Trophoblast cell (in vitro differentiated cells and primary cell): ENCODE measurements at places on chromosomes 12 and 14.

GRCh38 chr12:12890543-12891079 lies 751 bp upstream of the GPRC5A start:
- peak; percentile 96 for DNase-seq

DNA sequence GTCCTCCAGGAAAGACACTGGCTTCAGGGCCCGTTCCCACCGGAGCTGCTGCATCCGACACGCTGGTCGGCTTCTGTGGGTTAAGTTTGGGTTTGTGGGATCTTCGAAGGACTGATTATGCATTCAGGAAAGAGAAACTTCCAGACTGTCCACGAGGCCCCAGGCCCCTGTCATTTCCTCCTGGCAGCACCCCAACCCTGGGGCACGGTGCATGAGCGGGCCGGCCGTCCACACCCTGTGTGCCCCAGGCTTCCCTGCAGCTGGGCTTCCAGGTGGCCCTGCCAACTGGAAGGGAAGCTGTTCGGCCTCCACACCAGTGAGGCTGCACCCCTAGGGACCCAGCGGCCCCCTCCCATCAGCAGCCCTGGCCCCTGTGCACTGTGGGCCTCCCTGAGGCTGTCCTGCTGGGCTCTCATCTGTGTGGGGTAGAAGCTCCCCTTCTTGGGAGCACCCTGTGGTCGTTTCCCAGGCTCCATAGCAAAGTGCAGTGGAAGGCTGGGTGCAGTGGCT lies 9.3 kb upstream of the FBRSL1 start:
- DNase-seq = no peak

GRCh38 chr12:68675101-68675842 lies 11.5 kb upstream of the NUP107 start:
- no peak for DNase-seq

DNA sequence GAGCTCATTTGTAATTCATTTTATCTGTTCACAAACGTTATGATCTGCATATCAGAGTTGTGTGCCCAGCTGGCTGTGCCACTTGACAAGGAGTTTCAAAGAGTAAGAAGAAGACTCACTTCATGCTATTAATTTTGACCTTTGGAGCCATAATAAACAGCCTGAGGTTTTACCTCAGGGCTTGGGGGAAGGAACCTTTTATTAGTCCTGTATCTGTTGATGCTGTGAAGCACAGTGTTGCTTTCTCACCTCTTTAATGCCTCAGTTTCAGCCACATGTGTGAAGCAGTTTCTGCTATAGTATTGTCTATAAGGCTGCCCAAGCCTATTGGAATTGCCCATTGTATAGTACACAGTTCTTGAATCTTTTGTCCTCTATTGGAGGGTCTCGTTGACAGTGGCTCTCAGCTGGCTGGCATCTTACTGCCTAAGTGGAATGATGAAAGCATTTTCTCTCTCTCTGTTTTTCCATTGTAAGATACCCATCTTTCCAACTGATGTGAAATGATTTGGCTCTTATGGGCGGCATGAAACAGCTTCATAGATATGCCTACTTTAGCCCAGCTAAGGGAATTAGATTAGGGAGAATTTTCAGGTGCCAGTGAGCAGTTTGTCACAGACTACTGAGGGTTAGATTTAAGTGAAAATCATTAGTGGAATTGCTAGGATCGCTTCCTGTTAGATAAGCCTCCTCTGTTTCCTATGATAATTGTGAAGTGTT lies 34.7 kb downstream of the GPATCH2L start:
- DNase-seq = no peak

DNA sequence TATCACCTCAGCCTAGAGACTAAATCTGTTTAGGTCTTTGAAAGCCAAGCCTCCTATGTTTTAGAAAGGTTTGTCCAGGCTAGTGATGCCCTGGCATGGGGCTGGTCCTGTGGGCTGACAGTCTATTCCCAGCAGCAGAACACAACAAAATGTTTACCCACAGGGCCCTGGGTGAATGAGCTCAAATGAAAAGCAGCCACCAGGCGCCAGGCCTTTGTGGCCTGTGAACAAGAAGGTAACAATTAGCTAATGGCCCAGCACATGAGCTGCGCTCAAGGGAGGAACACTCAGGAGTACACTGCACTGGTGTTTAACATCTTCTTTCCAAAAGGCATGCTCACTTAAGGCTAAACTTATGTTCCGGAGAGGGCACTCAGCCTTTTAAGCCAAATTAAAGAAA lies 202.2 kb downstream of the MON2 start:
- DNase-seq = no peak

GRCh38 chr14:93113678-93114067 lies 2.1 kb downstream of the ITPK1 start:
- no peak for DNase-seq

DNA sequence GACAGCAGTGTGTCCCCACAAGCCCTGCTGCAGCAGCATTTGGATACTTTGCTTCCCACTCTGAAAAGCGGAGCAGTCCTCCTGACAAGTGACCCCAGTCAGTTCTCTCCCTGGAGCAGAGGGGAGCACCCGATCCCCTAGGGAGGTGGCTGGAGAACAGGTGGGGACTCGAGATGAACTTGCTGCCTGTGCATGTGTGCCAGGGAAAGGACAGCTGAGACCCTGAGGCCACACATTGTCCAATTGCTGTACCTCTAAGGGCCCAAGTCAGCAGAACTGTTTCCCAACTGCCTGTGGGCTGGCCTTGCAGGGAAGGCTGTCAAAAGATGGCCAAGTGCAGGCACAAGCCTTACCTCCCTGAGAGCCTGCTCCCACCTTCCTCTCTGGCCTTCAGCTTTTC lies 55.1 kb downstream of the IFT43 start:
- DNase-seq = no peak

GRCh38 chr12:108392284-108392683 lies 53.2 kb upstream of the CMKLR1 start:
- DNase-seq = no peak

DNA sequence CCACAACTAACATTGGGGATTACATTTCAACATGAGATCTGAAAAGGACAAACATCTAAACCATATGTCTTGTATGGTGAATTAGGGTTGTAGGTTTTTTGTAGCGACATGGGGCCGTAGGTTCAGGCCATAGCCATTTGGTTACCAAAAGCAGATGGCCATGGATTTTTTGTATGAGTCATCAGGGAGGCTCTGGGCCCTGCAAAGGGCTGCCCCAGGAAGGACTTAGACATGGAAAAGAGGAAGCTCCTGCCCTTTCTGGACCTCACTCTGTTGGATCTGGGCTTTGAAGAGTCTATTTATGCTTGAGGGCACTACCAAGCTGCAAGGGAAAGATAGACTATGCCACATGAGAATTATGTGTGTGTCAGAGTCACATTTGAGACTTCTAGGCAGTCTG lies 89.3 kb upstream of the DHRS4 start:
- DNase-seq = peak; percentile 23

GRCh38 chr12:116466536-116466935 lies 92.6 kb upstream of the MAP1LC3B2 start:
- peak; percentile 52 for DNase-seq

DNA sequence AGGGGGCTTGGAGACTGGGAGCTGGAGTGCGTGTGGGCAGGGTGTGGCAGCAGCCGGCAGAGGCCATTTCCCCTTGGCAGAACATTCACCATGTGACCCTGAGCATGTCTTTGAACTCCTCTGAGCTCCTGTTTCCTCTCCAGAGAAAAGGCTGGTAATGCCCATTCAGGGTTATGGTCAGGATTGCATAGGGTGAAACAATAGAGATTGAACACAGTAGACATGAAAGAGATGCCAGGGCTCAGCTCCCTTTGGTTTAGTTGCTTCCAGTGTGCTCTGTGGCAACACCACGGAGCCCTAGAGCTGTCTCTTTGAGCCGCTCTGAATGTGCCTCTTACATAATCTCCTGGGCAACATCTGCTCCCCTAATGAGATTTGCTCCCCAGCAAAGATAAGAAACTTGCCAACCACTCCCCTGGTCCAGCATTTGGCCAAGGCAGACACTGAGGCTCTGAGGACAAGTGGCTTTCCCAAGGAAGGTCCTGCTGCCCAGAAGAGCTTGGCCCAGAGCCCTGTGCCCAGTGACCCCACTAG lies 4.6 kb downstream of the IFI27 start:
- DNase-seq = no peak

DNA sequence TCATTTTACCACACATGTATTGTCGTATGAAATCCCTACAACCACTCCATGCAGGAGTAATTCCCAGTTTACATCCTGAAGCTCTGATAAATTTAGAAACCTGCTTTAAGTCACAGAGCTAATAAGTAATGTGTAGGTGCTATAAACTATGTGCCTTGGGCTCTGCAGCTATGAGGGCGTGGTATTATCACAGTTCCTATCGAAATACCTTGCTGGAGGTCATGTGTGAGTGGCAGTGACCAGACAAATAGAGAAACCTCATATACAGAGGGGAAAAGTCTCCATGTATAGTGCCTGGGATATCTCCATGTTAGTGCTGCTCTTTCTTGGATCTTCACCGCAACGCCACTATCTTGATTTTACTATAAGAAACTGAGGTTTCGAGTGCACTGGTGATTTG lies 883 bp upstream of the TBC1D15 start:
- peak; percentile 79 for DNase-seq

DNA sequence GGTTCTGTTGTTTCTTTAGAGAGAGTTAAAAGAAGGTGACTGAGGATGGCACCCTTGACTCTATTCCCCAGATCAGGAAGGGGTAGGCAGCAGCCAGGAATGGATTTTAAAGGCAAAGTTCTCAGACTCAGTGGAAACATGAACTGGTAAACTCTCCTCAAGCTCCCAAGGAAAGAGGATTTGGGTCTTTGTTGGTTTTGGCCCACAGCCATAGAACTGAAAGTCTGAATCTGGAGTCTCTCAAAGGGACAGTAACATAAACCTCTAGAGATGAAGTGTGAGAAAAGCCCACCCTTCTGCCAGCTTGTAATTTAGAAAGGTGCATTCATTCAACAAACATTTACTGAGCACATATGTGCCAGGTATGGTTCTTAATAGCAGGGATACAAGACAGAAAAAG lies 28.6 kb upstream of the BLTP3B start:
- no peak for DNase-seq

- DNase-seq = no peak
Measured at GRCh38 chr12:99977550-99977949, 7.2 kb downstream of the ANKS1B start.

DNA sequence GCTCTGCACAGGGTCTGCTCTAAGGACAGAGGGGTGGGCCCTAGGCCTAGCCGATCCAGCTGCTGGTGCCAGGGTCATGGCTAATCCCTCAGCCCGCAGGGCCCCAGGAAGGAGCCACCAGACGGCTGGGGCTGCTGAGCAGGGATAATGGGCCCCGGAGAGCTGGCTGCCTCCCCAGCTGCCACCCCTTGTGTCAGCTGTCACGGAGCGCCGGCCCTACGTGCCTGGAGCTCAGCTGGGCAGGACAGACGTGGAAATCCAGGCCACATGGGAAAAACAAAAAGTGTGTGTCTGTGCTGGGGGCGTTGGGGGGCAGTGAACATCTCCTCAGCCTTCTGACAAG lies 36.2 kb downstream of the CHGA start:
- no peak for DNase-seq

DNA sequence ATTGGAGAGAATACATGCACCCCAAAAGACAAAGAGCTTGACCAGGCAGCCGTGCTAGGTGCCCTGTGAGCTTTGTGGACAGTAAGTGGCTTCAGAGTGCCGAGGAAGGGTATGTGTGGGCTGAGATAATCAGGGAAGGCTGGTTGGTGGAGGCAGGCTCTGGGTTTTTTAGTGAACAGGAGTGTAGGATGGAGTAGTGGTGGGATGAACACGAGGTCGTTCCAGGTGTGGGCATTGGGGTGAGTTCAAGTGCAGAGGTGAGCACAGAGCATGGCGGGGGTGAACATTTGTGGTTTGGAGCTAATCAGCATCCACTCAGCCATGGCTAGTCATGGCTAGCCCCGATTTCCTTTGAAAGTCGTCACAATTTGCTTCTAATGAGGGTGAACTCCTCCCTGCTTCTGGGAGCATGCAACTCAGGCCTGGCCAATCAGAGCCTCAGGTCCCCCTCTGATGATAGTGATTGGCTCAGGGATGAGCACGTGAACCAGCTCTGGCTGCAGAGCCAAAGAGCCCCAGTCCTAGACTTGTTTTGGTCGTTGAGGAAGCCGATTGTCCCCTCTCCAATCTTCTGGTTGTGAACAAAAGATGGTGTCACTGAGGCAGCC lies 40.7 kb upstream of the TCL1B start:
- no peak for DNase-seq

- no peak for DNase-seq
Measured at GRCh38 chr14:100472094-100472455, 115.1 kb downstream of the BEGAIN start.

DNA sequence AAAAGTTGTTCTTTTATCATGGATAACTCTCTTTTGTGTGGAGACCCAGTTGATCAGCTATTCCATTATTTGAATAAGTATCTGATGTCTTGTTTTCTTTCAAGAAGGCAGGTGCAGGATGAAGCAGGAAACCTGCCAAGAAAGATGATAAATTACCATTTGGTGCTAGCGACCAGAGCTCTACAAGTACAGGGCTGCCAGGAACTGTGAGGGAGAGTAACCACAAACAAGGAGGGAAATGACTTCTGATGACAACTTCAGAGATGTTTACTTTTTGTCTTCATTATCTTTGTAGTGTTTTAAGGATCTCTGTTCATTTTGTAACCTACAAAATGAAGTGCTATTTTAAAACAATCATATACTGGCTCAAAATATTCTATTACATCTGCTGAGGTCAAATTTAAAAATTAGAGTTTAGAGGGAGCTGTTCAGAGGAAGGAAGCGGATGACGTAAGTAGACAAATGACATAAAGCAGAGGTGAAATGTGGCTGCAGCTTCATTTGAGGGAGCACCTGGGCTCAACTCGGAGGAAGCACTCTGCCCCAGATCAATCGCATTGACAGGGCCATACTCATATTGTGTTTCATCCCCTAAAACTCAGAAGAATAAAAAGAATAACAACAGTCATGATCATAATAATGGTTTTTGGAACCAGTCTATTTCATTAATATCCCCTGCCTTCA lies 226.8 kb downstream of the C12orf42 start:
- no peak for DNase-seq

DNA sequence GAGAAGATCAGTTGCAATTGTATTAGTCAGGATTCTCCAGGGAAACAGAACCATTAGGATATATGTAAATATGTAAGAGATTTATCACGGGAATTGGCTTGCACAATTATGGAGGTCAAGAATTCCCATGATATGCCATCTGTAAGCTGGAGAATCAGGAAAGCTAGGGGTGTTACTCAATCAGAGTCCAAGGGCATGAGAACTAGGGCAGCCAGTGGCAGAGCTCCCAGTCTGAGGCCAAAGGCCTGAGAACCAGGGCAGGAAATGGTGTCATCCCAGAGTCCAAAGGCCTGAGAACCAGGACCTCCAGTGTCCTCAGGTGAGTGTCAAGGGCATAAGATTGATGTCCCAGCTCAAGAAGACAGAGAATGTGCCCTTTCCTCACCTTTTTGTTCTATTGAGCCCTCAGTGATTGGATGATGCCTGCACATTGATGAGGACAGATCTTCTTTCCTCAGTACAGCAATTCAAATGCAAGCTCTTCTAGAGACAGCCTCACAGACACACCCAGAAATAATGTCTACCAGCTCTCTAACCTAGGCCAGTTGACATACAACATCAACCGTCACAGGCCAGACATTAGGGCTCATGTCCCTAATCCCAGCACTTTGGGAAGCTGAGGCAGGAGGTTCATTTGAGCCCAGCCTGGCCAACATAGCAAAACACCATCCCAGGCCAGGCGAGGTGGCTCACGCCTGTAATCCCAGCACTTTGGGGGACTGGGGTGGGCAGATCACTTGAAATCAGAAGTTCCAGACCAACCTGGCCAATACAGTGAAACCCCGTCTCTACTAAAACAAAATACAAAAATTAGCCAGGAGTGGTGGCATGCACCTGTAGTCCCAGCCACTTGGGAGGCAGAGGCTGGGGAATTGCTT lies 34.9 kb upstream of the ZNF740 start:
- DNase-seq = peak; percentile 63

GRCh38 chr12:103105971-103106597 lies 148.6 kb downstream of the ASCL1 start:
- DNase-seq = no peak
